Fibroblast of skin of scalp (primary cell): ENCODE measurements at places on chromosomes 3 and 15.

DNA sequence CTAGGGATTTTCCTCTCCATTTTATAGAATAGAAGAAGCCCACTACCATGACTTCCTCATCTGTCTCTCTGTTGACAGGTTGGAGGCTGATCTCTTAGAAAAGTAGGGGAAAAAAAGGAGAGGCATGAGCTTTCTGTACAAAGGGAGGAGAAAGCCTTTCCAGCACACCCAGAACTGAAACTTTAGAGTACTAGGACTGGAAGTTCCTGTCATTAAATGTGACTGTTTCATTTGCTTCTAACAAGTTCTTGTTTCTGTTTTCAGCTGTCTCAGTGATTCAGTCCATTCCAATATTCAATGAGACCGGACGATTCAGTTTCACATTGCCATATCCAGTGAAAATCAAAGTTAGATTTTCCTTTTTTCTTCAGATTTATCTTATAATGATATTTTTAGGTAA lies 39.0 kb downstream of the INTS14 start:
- no peak for DNase-seq

GRCh38 chr3:4564270-4564669 lies 71.1 kb downstream of the ITPR1 start:
- no peak for DNase-seq

DNA sequence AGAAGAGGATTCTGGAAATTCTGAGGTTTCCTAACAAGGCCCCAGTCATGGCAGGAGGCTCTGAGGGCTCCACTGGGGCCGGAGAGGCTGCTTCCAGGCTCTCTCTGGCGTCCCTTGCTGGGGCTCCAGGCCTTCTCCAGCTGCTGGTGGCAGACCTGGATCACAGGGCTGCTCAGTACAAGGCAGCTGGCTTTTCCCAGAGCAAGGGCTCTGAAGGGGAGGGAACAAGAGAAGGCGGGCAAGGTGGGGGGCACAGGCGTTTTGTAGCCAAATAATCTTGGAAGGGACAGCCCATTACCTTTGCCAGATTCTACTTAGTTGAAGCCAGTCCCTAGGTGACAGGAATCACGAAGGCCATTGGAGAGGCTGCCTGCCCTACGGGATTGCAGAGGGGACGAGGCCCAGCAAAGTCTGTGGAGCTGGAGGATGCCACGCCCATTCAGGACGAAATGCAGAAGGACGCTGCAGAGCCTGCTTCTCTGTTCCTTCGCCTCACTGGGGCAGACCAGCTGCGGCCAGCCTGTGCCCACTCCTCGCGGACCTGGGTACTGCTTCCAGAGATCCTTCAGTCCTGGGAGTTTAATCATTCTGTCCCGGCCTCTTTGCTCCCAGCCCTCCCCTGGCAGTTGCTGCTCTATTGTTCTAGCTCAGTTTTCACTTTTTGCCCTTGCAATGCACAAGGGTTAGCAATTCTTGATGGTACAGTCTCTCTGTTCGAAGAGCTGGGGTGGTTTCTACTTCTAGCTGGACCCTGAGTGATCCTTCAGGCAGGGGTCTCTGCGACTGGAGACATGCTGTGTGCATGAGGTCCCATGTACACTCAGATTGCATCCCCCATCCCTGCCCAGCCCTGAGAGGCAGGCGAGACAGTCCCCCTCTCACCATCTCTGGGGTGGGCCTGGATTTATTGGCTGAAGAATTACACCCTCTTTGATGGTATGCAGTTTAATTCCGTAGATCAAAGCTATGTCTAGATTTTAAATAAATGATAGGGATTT lies 149.3 kb upstream of the MEF2A start:
- no peak for DNase-seq

DNA sequence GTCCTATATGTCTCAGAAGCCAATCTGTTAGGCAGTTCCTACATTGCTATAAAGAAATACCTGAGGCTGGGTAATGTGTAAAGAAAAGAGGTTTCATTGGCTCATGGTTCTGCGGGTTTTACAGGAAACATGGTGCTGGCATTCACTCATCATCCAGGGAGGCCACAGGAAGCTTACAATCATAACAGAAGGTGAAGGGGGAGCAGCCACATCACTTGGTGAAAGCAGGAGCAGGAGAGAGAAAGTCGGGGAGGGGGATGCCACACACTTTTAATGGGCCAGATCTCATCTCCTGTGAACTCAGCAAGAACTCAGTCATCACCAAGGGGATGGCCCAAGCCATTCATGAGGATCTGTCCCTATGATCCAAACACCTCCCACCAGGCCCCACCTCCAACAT lies 9.1 kb downstream of the SLC49A4 start:
- DNase-seq: no peak

DNA sequence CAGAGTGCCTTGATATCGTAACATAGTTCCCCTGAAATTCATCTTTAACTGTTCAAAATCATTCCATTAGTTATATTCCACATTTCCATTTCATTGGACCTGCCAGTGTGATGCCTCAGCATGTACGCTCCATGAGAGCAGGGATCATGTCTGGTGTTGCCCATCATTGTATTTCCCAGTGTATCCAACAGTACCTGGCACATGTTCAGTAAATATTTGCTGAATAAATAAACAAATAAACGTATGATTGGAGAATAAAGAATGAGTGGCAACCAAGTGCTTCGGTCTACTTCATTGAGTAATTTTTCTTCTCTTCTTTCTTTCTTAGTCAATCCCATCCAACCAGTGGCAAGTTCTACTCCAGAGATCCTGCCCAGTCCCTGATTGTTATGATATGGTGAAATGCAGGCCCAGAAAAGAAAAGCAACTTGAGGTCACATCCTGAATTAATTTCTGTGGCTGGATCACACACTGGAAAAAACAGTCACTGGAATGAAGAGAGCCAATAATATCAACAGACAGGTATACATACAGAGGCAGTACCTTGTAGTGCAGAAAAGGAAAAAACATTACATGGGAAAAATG lies 101.2 kb downstream of the PLCH1 start:
- no peak for DNase-seq

DNA sequence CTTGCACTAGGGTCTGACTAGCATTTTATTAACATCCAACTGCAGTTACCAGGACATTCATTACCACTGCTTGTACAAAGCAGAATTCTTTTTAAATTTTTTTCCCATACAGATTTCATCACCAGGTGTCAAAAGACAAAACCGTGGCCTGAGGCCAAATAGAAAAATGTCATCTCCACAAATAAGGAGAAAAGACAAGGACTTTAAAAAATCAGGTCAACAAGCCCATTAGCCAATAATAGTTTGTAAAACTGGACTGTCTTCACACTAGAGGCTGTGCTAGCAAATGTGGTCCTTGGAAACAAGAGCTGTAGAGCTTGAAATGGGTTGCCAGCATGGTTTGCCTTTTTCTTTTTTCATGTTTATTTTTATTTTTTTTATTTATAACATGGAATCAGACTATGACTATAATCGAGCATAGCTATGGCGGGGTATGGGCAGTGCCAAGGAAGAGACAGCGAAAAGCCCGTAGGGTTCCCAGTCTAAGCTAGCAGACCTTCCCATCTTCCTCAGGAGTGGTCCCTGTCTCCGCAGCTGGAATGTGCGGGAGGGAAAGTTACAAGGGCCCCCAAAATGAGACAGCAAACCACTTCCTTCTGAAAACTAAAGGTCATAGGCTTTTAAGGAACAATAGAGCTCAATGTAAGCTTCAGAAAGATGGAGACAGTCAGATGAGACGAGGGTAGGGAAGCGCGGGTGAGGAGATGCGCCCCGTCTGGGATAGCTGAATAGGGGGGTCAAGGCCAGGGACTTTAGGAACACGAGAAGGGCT lies 1.5 kb downstream of the PTPN9 start:
- DNase-seq: peak; percentile 9
